ENCODE measurements at places on chromosomes 5 and 9. TPM values are rescaled to one million over a fixed set of nuclear protein-coding genes. Genes with fewer than 3 reads are reported as not detected.

- DNase-seq, result no peak
Measured at GRCh38 chr5:52888363-52888762, 100.6 kb downstream of the ITGA1 start.

GRCh38 chr5:65327582-65327981 lies 154.1 kb downstream of the ADAMTS6 start:
- no peak for DNase-seq

GRCh38 chr5:34012791-34013190 lies 4.9 kb upstream of the AMACR start:
- DNase-seq, result peak; percentile 15

DNA sequence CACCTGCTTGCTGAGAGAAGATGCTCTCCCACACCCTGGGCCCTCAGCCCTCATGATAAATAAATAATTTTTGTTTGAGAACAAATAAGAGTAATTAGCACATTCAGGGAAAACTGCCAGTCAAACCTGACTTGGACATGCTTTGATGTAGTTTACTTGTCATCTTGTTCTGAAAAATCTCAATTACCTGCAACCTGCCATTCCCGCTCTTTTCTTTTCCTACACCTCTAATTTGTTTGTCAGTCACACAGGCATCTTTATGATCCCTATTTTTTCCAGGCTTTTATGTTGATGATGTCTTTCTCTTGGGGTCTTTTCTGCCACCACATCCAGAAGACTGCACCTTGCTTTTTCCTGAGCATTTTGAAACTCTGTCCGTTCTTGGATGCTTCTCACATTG lies 28.6 kb upstream of the TGFBI start:
- DNase-seq, result no peak

DNA sequence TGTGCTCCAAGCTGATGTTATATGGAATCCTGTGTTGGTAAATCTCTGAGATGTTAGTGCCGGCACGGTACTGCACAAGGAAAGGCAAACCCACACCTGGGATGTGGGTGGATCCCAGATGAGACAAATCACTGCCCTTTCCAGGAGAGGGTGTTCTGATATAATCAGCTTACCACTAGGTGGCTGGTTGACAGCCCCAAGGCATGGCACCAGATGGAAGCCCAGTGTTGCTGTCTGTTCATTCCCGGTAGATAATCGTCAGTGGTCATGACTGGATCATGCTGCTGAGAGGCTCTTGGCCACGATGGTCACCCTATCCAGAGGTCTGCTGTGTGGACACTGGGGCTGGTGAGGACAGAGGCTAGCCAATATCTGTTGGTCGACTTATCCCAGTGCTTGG lies 184.0 kb downstream of the CACNA1B start:
- no peak for DNase-seq

DNA sequence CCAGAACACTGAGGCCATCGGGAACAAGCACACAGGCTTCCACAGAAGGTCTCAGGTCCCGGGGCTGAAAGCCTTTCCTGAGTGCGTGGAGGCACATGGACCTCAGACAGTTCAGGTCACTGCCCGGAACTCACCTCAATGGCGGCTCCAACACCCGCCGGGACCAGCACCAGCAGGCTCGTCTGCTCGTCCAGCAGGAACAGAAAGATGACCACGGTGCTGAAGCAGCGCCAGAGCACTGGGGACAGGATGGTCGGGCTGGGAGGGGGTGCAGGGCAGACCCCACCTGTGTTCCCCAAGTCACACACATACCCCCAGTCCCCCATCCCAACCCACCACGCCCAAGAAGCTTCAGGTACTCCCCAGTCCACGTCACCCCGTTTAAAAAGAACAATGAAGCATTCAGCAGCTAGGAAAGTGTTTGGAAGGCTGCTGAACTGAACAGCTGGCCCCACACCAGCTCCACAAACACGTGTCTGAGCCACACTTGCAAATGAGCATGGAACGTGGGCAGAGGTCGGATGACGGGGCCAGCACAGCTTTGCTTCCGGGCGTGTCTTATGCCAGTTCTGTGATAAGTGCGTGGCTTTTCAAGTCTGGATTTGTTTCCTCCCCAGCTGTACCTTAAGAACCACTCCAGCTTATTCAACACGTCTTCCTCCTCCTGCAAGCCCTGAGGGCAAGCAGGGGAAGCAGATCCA lies 14.6 kb downstream of the CLPTM1L start:
- DNase-seq, result peak; percentile 39

DNA sequence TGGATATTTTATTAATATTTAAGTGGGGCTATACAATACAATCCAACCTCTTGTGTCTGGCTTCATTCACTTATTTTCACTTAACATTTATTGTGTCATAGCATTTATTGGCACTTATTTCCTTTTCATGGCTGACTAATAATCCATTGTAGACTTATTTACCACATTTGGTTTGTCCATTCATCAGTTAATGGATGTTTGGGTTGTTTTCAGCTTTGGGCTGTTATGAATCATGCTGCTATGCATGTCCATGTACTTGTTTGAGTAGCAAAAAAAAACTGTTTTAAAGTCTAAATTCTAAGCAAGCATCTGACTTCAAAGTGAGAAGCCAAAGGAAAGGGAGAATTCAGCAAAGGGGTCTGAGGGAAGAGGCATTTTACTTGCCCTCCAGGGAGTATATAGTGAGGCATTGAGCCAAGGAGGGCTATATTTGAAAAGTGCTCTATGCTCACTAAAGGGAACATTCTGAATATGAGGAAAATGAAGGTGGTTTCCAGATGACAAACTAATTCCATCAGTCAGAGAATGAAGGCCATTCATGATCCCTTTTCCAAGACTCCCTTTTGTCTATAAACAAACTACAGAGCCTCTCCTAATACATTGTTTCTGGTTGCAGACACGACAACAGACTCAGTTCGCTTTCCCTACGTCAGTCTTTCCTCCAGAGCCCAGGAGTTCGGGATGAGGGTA lies 532.8 kb upstream of the KLF4 start:
- peak; percentile 49 for DNase-seq

GRCh38 chr9:124214116-124214515 lies 43.6 kb upstream of the NEK6 start:
- DNase-seq, result no peak

GRCh38 chr9:16619402-16619801 lies 251.1 kb downstream of the BNC2 start:
- DNase-seq, result no peak

DNA sequence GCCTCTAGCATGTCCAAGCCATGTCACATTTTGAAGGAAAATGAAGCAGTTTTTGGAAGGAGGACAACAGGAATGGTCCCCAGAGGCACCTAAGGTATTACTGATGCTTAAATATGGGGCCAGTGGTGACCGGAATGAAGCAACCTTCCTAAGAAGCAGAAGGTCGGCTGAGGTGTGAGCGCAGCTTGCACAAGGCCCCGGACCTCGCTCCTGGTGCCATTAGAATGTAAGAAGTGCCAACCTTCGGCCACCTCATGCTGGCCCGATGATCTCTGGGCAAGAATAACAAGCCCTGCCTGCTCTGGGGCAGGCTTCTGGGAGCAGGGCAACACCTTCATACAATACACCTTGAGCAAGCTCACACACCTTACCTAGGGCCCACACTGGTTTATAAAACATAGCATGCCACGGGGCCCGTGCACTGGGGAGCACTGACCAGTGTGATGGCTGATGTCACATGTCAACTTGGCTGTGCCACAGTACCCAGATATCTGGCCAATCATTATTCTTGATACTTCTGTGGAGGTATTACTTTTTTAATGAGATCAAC lies 21.9 kb downstream of the SEMA4D start:
- no peak for DNase-seq

DNA sequence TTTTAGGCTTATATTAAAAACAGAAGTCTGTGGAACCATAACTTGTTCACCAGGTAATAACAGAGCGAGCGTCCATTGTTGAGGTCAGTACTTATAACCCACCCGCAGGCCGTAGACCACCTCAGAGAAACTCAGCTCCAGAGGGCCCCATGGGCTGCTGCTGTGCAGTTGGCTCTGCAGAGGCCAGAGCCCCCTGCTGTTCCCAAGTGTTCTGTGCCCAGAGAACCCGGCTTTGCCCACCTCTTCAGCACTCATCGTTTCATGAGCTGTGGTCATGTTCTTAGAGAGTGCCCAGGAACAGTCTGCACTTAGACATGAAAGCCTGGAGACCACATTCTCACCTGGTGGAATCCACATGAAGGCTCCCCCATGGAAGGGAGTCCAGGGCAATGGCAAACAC lies 50.4 kb upstream of the SLC2A8 start:
- no peak for DNase-seq

GRCh38 chr9:112037281-112038016 lies 137.6 kb downstream of the SUSD1 start:
- peak; percentile 48 for DNase-seq

DNA sequence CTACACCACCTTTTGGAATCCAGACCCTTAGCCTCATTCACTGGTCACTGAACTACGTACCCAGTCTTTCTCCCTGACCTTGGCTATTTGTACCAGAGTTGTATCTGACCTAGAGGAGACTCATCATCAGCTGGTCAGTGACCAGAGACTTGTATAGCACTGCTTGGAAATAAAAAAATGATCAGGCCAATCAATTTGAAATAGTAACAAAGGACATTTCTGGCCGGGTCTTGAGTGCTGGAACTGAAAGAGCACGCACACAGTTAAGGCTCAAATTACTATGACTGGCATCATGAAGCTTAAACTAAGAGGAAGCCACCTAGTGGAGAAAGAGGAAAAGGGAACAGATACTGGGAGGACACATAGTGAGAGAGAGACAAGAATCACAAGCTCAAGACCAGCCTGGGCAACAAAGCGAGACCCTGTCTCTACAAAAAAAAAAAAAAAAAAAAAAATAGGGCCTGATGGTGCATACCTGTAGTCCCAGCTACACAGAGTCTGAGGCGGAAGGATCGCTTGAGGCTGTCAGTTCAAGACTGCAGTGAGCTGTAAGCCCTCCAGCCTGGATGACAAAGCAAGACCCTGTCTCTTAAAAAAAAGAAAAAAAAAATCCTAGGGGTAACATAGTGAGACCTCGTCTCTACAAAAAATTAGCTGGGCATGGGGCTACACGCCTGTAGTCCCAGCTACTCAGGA lies 12.8 kb upstream of the SRP19 start:
- DNase-seq, result peak; percentile 65

DNA sequence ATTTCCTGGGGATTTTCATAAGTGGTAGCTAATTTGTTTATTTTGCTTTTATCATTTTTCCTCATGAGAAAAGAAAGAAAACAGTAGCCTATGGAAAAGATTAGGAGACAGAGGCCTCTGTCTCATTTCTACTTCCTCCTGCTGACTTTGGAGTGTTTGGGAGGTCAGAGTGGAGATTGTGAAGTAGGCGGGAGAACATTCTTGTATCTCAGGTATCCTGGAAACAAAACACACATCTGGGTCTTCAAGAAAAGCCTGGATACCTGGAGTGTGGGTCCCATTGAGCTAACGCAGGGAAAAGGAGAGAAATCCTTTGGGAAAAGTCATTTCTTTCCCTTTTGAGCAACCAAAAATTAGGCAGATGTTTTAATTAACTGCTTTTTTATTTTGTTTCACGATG lies 161.5 kb upstream of the DMAC1 start:
- DNase-seq, result no peak

DNA sequence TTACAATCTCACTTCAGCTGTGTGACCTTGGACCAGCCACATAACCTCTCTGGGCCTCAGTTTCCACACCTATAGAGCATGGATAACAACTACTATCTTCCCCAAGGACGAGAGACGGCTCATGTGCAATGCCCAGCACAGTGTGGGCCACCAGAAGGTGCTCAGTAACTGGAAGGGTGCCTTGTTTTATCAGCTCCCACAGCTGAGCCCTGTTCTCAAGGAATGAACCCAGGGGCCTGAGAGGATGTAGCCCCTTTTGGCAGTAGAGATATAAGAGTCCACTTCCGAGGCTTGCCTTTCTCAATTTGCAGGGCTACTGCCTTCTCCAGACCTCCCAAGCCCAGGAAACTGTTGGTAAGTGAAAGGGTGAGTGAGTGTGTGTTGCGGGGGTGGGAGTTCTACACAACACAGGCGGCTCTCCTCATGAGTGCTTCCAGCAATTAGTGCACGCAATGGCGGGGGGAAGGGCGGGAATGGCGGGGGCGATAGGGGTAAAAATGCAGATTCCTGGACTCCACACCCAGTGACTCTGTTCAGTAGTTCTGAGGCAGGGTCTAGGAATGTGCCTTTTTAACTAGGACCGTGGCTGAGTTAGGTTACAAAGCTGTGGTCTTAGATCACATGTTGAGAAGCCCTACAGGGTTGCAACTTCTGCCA lies 185.1 kb downstream of the FSTL4 start:
- no peak for DNase-seq

DNA sequence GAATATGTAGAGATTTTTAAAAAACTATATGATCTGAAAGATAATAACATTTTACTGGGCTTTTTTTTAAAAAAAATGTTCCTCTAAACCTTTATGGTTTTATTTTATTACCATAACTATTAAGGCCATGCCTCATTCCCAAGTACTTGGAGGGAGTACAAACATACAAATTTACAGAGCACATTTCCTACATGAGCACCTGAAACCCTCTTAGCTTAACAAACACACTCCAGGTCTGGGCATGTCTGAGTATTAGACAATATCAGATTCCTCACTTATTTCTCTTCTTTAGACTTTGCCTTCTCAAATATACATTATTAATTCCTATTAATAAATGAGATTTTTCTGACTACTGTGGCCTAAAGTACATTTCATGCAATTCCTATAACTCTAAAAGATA lies 319.2 kb downstream of the SLCO4C1 start:
- DNase-seq, result no peak

DNA sequence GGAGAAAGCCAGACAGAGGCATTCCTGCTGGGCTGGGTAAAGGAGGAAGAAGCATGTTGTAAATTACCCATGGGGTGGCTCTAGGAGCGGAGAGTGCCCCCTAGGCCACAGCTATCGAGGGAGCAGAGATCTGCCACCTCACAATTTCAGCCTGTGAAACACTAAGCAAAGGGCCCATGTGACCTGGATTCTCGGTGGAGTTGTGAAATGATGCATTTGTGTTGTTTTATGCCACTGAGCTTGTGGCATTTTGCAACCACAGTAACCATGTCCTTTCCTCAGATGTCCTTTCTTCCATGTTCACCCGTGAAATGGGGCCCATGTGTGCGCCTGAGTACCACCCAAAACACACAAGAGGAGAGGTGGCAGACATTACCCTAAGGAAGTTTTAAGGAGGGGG lies 159.3 kb downstream of the SYK start:
- no peak for DNase-seq

GRCh38 chr9:5479994-5480694 lies 29.8 kb downstream of the CD274 start:
- no peak for DNase-seq

GRCh38 chr9:90995516-90995915 lies 193.9 kb downstream of the SYK start:
- DNase-seq, result no peak

- peak; percentile 24 for DNase-seq
Measured at GRCh38 chr5:122073018-122073417, 5.0 kb downstream of the LOX start.

- peak; percentile 51 for DNase-seq
Measured at GRCh38 chr9:113580041-113580953, 116.8 kb downstream of the RGS3 start.

GRCh38 chr9:111957856-111958631 lies 61.4 kb downstream of the UGCG start:
- DNase-seq, result peak; percentile 85

Gene IL13
- not detected for total RNA-seq

Gene SPINK4
- total RNA-seq, result not detected

Gene ST8SIA4
- total RNA-seq, result 0.39 TPM

Gene OMD
- total RNA-seq, result not detected

Gene MAMDC2
- total RNA-seq, result not detected

Gene ZNF474
- 0.24 TPM for total RNA-seq

Gene WNK2
- total RNA-seq, result not detected

Gene PCA3
- not detected for total RNA-seq

Gene KCNV2
- total RNA-seq, result not detected

Gene GRXCR2
- total RNA-seq, result not detected

Gene TMEM171
- total RNA-seq, result 11.9 TPM
